ENCODE measurements at places on chromosomes 3 and 15.

- no peak for DNase-seq
These were observed 69.3 kb downstream of the LRIG1 start for GRCh38 chr3:66431494-66431893.

DNA sequence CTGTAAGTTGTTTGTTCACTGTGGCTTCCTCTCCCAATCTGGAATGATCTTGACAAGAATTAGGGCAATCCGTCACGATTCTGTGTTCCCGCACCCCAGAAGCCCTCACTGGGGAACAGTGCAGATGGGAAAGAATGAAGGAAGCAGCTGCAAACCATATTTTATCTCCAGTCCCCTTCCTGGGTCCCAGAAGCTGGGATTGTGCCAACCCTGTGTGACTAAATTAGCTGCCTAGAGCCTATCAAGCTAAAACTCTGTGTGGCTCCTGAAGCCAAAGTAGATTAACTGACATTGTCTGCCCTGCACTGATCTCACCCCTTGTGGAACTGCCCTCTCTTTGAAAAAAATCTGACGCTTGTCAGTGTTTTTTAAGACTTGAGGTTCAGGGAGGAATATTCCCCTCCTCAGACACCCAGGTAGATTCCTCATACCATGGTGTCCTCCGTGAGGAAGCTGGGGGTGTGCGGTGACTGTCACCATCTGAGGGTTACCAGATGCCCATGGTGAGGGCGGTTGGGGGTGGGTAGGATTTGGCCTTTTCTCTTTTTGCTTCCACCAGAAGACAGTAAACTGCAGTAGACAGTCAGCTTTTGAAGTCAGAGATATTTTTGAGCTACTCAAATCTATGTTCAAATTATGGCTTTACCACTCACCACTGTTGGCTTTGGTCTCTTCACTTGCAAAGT lies 358.3 kb upstream of the TPM1 start:
- DNase-seq = no peak

DNA sequence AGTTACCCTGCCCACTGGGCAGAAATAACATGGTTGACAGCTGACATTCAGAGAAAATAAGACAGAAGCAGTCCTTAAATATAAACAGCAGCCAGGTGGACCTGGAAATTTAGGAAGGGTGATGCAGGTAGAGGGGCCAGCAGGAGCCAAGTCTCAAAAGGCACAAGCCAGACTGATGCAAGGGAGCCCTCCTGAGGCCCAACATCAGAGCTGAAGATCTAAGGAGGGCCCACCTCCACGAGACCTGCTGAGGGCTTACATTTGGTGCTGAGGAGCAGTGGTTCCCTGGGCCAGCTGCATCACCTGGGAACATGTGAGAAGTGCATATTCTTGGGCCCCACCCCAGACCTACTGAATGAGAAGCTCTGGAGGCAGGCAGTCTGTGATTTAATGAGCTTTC lies 105.5 kb upstream of the TRIM42 start:
- DNase-seq = no peak

- no peak for DNase-seq
These were observed 61.8 kb downstream of the CACNA2D2 start for GRCh38 chr3:50441424-50442217.

DNA sequence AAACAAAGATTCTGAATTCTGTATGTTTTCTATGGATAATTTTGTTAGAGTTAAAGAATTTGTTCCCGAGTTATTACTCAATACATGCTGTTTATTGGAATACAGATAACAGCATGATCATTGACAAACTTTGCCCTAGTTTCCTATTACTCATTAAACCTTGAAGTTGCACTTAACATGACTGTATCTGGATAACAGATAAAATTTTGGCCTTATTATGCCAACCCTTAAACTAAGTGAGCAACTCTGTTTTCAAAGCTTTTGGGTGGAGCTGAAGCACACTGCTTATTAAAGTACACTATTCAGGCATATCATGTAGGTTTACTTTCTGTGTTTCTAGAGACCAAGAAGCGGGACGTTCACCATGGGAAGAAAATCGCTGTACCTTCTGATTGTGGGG lies at the start of gene AADAC:
TSS of gene AADAC (plus strand) at position 318 of the 400 bp plus-strand sequence. CDS start at position 365, 47 bp downstream.
- no peak for DNase-seq

Measured in activated T-cell treated with anti-CD3 and anti-CD28 coated beads for 1 hour (primary cell).